ENCODE measurements at places on chromosomes 12 and 14.

DNA sequence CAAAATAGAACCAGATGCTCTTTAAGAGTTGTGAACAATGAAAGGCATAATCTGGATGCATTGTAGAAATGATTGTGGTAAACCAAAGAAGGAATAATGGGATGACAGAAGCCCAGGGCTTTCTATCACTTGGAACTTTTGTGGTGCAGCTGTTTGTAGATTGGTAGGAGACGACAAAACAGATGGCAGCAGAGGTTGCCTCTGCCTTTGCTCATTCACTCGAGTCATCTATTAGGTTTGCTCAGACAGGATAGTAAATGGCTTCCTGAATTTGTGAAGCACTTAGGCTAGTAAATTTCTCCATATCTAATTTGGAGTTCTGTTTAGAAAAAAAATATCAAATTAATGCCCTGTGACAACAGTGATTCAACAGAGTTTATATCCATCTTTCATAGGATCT is 78.4 kb downstream of the FGD4 start:
- no peak for DNase-seq

DNA sequence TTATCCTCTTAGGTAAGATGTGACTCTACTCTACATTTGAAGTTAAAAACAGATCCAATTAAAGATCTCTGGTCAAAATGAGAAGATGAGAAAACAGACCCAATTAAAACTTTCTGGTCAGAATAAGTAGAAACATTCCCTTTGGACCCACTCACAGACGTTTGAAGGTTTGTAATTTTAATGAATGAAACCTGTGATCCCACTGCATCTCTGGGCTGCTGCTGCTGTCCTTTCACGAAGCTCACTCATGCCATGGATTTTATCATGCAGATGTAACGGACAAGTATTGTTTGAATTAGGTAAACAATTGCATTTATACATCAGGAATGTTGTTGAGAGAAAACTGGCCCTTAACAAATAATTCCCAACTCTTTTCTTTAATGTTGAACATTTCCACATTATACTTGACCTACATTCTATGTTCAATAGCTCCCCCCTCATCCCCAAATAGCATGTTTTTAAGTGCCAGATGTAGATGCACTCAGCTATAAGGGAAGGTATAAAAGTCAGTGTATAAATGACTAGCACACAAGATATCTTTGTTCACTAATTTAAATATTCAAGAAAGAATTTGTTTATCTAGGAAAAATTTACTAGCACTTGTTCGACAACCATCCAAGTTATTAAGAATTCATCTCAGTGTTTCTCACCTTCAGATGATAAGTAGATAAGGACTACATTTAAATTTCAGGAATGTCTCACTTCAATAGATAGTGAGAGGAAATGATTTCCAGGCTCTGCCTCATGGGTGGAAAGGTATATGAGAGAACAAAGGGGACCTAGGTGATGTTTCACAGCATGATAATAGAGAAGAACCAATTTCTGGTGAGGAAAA is 202.3 kb upstream of the LMNTD1 start:
- no peak for DNase-seq

DNA sequence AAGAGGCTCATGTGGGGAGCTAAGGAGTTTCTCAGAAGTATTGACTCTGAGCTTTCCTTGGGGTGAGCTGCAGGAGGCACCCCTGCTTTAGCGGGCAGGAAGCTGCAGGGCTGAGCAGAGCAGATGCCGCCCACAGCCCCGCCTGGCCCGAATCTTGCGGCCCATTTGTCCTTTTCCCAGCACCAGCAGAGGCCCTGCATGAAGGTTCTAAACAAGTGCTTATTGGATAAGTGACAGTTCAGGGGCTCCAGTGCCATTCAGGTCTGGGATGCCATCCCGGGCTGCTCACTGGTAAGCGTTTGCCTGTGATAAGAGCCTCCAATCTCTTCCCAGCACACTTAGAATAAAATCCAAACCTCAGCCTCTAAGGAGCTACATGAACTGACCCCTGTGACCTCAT is 11.4 kb downstream of the RILPL1 start:
- DNase-seq, result no peak

- peak; percentile 91 for DNase-seq
Observed at GRCh38 chr12:124914392-124915238, at the start of gene UBC. TSS of gene UBC (minus strand) at chr12:124914650. CDS start at chr12:124913771, 879 bp downstream.

DNA sequence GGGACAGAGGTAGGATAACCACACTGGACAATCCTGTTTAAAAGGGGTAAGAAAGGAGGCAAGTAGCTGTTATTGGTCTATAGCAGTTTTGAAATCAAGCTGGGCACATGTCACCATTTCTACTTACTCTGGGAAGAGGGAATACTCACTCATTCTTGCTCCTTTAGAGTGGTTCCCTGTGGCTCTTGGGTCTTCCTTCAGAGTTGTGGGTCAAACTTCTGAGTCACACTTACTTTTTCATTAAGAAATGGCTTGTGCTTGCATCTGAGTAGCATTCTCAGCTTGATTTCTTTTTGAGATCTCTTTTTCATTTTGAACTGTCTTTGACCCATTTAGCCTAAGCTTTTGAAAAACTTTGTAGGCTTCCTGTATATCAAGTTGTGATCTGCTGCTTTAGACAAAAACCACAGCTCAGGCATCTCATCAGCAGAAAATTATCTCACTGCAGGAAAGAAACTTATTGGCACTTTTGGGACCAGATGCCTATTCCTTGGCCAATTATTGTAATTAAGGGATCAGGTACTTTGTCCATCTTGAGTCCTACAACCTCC is 122.2 kb downstream of the AEBP2 start:
- no peak for DNase-seq

DNA sequence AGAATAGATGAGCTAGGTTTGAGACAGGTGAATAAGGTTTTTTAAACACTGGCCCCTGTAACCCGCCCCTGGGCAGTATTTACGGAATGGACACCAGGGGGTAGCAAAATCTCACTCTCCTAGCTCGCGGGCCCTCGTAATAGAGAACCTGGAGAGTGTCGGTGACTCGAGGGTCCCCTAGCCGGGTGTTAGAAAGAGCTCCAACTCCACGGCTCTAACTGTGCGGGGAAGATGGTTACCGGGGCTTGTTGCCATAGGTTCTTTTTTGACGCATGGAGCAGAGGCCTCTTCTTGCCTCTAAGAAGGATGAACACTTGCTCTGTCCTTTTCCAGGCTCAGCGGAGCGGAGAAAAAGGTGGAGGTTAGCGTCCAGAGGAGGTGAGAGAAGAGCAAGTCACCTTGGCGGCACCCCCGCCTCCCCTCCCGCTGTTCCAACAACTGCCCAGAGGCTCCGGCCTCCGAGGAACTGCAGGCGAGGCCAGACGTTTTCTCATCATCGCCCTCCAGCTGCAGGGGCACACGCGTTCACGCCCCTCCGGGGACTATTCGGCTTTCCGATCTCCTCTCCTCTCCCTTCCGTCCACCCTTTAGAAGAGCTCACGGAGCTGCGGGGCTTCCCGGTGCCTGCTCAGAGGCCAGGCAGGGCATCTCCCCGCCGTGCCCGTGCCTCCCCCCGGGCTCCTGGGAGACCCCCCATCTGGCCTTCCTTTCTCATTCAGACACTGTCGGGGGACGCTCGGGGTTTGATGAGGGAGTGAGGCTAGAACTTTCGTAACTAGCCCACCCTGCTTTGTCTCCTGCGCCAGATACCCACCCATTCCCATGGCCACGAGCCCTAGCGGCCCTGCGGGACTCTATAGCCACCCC is 1.4 kb upstream of the ARHGEF40 start:
- DNase-seq, result peak; percentile 52

- DNase-seq, result no peak
Observed at GRCh38 chr12:14874882-14875281, 10.8 kb downstream of the MGP start.

DNA sequence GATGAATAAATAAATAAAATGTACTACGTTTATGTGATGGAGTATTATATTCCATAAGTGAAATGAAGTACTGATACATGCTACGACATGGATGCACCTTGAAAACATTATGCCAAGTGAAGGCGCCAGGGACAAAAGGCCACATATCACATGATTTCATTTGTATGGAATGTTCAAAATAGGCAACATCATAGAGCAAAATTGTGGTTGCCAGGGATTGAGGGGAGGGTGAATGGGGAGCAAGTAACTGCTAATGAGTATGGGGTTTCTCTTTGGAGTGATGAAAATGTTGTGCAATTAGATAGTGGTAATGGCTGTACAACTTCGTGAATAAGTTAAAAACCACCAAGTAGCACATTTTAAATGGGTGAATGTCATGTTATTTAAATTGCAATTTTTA is 132.8 kb downstream of the SLC38A4 start:
- no peak for DNase-seq

- DNase-seq, result no peak
Observed at GRCh38 chr14:52724360-52724644, 5.7 kb upstream of the STYX start.

DNA sequence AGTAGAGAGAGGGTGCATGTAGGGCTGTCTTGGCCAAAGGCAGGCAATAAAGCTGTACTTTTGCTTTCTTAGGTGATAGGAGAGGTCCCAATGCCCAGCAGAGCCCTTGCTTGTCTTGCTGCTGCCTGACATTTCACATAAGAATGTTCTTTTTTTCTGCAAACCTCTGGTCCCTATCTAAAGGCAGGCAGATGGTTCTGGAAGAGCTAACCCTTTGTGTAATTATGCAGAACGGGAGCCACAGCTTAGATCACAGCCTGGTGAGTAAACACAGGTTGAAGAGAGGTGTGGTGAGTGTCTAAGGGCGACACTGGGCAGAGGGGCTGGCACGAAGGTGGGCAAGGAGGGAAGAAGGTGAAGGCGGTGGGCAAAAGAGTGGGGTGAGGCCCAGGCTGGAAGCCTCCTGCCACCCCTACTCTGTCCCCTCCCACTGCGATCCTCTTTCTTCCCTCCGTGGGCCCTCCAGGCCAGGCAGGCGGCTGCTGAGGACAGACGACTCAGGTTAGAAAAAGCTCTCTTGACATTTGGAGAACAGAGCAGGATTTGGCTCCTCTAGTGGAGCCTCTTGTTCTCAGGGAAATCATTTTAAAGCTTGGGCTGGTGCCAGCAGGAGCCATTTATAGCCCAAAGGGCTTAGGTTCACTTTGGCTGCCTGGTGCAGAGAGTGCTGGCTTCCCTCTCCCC is 42.8 kb downstream of the PRMT8 start:
- DNase-seq, result no peak

DNA sequence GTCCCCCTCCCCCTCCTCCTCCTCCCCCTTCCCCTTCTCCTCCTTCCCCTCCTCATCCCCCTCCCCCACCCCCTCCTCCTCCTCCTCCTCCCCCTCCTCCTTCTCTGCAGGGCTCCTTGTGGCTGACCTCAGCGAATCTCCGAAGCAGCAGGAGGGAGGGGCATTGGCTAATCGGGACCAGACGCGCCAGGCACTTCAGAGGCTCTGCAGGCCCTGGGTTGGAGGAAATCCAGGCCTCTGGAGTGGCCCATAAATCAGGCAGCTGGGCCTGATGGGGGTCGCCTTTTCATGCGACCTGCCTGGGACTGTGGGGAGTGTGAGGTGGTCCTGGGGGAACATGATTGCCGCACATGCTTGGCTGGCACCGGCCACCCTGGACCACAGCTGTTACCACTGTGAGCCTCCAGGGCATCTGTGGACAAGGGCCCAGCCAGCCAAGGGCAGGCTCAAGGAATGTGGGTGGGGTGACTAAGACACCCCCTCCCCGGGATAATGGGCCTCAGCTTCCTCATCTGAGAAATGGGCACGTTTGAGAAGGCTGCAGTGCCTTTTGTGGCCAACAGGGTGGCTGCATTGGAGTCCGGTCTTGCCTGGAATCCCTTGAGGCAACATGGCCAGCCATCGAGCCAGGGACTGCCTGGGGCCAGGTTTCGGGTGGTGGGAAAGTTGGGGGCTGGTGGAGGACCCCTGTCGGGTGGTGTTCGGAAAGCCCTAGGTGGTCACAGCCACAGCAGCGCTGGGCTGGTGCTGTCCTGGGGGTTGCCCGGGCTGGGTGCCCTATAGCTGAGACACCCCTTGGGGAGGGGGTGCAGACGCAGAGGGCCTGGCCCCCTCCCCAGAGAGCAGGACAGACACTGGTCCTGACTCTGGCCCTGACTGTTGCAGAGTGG is 12.0 kb downstream of the KIF26A start:
- DNase-seq, result no peak

DNA sequence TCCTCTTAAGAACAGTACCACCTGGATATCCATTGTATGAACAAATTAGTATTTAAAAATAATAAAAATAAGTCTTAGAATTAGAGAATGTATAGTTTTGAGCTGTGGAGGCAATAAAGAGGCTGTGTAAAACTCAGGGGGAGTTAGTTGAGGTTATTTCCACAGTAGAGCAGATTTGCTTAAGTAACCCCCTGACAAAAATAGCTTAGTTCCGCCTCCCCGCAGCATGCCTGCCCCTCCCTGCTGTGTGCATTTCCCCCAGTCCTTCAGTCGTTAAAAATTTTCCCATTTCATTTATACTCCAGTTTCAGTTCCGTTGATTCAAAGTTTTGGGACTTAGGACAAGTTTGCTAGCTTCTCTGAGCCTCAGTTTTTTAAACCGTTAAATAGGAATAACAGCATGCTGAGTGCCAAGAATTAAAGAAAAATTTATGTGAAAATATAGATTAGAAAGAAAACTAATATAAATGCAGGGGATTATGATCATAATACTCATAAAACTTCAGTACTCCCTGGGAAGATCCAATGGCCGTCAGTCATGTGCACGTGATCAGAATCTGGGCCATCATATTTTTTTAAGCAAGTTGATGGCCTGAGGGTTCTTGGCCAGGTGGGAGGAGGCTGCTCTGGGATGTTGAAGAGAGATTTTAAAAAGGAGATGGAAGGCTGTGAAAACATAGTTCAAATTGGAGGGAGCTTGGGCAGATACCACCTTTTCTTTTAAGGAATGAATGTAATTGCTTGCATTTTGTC is 14.5 kb upstream of the SLC38A2 start:
- no peak for DNase-seq

- no peak for DNase-seq
Observed at GRCh38 chr14:61468063-61468825, 146.9 kb downstream of the PRKCH start.

GRCh38 chr14:65462411-65462810 is 49.9 kb downstream of the FUT8 start:
- DNase-seq, result peak; percentile 27

- DNase-seq, result no peak
Observed at GRCh38 chr12:66282244-66282643, 20.0 kb upstream of the HELB start.

GRCh38 chr12:45235087-45236025 is 19.5 kb downstream of the ANO6 start:
- DNase-seq, result no peak

- no peak for DNase-seq
Observed at GRCh38 chr12:104736307-104736706, 221.8 kb downstream of the SLC41A2 start.

DNA sequence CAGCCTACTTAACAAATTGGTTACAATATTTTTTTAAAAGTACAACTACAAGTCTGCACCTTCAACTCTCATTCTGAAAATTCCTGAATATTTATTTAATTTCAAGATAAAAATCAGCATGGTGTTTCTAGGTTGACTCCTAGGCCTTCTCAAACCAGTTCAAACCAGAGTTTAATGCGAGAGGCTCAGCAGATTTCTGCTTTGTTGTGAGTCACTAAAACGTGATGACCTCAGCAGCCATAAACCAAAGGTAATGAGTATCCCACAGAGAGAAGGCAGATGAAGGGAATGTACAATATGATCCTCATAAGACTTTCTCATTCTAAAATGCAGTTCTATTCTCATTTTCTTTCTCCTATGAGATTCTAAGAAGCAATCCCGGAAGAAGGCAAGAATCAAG is 1.5 kb downstream of the PRDM4 start:
- no peak for DNase-seq

Data from stimulated activated naive CD8-positive, alpha-beta T cell treated with anti-CD3 and anti-CD28 coated beads, Interleukin-15, amount 100 ng/mL, for 72 hours (primary cell).